ENCODE measurements at places on chromosomes 12 and 14.

DNA sequence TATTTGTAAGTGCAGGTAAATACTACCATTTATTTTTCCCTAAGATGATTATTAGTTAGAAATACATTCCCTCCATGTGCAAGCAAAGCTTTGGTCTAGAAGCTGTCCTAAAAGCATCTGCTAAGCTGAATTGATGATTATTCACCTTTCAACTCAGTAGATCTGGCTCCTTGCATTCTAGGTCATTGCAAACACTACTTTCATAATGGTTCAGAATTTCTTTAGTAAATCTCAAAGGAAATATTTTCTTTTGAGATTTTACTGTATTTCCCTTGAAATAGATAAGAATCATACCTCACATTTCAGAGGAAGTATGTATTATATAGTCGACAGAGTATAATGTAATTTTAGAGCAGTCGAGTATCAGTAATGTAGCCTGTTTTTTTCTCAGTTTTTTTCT is 2.4 kb downstream of the ETNK1 start:
- DNase-seq = no peak

- DNase-seq = no peak
These were observed 495.4 kb upstream of the TMEM132C start for GRCh38 chr12:127771546-127771945.

- DNase-seq = no peak
These were observed 55.3 kb upstream of the STON2 start for GRCh38 chr14:81455390-81455789.

GRCh38 chr12:106125351-106126095 is 13.2 kb downstream of the NUAK1 start:
- no peak for DNase-seq

DNA sequence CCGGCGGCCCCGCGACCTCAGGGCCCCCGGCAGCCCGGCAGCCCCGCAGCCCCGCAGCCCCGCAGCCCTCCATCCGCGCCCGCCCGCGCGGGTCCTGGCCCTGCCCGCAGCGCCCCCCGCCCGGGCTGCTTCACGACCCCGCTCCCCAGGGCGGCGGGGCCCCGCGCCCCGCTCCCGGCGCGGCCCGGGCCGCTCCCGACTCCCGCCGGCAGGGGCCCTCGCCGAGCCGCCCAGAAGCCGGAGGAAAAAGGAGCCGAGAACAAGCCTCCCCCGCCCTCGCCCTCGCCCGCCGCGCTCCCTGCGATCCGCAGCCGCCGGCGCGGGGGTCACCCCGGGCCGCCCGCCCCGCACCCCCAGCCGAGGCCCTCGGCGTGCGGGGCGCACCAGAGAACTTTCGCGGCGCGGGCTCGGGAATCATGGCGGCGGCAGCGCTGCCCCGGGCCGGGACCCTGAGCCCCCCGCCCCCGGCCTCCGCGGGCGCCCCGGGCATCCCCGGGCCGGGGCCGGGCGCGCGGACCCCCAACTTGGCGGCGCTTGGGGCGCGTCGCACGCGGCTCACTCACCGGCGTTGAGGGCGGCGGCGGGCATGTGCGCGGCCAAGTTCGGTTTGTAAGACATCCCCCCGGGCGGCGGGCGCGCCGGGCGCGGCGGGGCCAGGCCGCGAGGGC is 521 bp downstream of the CDK2AP1 start:
- DNase-seq = peak; percentile 69

DNA sequence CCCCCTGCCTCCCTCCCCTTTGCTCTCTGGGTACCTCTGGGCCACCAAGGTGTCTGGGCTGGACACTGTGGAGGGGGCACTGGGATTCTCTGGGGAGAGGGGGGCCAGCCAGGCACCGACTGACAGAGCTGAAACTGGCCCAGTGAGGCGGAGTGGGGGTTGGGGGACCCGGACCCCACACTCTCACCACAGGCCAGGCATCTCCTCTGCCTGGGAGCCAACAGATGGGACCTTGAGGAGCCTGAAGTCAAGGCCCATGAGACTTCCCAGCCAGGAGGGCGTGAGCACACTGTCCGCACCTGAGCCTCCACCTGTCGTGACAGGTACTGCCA is 39.8 kb upstream of the PPP1R13B start:
- no peak for DNase-seq

DNA sequence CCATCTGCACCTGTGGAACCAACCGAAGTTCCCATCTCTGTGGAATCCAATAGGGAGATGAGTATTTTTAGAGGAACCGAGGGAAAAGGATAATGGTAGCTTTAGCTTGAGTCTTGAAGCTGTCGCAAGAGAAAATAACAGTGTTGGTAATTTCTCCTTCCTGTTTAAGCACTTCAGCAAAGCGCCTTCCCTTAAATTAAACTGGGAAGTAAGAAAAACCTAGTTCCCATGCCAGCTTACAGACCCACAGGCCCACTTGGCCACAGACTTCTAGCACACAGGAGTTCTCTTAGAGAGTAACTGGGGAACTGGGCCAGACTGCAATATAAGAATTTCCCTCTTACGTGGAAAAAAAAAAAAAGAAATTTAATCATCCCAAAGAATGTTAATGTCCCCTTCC is 223.8 kb downstream of the EFCAB11 start:
- DNase-seq = no peak

DNA sequence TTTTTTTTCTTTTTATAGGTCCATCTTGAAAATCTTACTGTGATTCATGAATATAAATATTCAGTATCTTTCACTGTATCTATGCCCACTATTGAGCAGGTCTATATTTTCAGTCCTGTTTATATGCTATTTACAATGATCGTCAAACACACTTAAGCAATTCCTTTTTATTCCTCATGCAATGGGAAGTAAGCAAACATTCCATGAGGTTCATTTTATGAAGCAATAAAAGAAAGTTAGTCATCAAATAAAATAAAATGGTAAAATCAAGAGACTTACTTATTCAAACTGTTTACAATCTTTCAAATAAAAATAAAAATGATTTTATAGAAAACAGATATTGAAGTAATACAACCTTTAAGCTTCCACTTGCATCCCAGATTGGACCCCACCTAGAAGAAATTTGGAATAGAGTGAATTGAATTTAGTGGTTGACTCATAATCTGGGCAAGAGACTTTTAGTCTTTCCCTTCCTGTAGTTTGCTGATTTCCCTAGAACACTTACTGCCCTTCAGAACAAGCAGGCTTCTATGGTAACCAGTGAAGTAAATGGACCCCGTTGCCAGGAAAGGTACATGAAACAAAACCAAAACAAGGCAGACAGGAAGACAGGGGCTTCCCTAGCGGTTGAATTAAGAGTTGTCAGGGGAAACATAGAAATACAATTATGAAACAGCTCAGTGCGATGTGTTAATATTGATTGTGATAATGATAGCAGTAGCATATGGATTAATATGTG is 241.0 kb upstream of the ATP2B1 start:
- DNase-seq = peak; percentile 67

DNA sequence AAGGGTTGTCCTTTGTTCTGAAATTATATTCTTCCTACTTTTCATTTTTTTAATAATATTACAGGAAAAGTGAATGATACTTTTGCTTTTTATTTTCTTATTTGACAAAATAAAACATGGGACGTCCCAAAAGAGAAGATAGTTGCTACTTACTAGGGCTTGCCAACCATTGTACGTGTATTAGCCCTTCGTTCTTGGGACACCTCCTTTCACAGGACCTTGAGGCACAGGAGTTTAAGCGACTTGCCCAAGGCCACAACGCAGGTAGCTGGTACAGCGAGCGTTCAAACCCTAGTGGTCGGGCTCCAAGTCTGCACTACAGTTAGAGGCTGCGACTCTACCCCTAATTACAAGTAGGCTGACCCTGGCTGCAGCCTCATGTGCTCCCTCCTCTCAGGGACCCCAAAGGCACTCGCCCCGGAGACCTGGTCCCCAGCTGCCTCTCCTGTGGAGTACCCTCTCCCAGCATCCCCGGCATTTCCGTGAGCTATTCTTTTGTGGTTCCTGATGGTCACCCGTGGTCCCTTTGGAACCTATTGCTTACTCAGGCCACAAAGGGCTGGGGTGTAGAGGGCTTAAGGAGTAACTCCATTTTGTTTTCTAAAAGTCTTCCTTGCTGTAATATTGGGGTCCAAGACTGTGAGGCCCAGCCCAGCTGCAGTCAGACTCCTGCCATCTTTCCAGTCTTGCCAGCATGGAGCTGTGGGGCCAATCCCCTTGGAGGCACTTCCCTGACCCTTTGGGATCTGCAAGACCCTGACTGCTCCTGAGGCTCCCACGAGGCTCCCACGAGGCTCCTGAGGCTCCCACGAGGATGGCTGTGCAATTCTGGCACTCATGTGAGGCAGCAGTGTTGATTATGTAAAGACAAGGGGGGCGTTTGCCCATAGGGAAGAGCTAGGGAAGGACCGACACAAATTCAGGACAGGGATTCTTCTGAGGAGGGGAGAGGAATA is 49.7 kb downstream of the IQSEC3 start:
- no peak for DNase-seq

GRCh38 chr12:96521895-96522682 is 32.7 kb downstream of the CFAP54 start:
- no peak for DNase-seq

DNA sequence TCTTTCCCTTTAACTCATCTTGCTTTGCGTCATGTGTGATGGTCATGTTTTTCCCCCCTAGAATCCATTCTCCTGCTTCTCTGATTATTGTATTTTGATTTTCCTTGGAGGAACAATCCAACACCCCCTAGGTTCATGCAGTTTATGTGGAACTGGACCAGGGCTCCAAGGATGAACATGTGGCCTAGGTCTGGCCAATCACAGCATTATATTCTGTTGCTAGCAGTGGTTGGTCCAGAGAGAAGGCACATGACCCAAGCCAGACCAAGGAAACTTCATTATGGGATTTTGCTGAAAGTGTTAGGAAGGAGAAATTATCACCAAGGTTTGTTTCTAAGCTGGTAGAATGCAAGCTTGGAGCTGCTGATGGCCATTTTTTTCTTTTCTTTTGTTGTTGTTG is 6.9 kb upstream of the PPTC7 start:
- no peak for DNase-seq

DNA sequence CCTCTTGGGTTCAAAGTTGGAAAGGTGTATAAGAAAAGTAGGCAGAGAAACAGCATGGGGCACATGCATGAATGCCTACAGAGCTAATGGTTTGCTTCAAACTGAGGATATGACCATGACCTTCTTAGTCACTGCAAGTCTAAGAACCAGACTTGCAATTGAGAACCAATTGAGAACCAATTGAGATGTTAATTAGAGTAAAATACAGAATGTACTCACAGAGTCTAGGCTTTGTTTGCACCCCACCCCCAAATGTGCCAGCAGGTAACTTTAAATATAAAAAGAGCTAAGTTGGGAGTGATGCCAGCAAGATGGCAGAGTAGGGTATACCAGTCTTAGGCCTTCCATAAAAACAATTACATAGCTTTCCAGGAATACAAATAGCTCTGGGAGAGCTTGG is 227.3 kb upstream of the ALG10 start:
- DNase-seq = no peak

GRCh38 chr14:71665157-71665556 is 267.1 kb upstream of the RGS6 start:
- no peak for DNase-seq

- no peak for DNase-seq
These were observed 75.1 kb upstream of the DBX2 start for GRCh38 chr12:45125997-45126396.

- DNase-seq = no peak
These were observed 6.4 kb downstream of the TMEM106C start for GRCh38 chr12:47969845-47970244.

DNA sequence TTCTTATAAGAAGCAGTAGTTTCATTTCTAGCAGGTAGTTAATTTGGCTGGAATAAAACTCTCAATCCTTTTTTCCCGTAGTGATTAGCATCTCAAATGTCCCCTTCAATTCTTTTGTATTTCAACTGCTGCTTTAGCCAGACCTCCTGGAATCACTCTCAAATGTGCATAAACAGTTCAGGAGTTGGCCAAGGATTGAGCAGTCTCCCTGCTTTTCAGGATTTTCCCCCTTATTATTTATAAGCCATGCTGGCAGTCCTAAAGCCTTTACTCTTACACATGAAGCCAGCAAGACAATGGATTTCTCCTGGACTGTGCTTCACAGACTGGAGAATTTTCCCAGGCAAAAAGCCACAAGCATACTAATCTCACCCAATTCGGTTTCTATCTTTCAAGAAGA is 950.1 kb downstream of the VRK1 start:
- no peak for DNase-seq

DNA sequence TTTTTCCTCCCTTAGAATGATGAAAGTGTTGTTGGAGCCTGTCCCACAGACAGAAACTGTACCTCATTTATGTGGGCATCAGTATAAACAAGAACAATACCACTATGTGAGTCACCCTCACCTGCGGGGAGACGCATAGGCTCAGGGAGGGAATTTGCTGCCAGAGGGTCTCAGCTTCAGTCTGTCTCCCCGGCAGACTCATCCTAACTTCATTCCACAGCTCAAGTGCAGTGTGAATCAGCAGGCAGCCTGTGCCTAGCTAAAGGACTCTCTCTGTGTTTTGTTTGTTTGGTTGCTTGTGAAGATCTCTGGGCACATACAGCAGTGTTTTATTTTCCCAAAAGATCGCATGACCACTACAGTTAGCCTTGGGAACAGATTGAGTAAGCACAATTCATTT is 98.9 kb downstream of the PRKCH start:
- no peak for DNase-seq

- no peak for DNase-seq
These were observed 90.0 kb downstream of the SSPN start for GRCh38 chr12:26285401-26285800.

DNA sequence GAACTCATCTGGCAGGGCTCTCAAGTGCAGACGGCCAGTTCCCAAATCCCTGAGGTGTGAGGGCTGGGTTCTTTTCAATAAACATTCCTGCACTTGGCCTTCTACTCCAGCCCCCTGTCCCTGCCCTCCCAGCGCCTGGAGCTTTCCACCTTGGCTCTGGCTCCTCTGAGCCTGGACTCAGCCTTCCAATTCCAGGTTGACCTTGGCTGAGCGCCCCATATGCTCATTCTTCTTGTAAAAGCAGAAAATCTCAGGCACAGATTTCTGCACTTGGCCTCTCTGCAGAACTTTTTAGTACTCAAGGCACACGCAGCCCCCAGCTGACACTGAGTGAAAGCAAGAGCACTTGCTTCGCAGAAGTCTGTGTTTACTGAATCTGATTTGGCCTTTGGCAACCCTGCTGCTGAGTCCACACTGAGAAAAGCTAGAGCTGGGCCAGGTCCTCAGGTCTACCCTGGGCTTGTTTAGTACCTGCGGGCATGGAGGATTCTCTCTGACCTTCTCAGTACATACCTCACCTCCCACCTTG is 222.7 kb downstream of the MSRB3 start:
- no peak for DNase-seq

GRCh38 chr14:23055621-23056144 is 1.6 kb downstream of the CDH24 start:
- DNase-seq = no peak

Data from effector memory CD8-positive, alpha-beta T cell (primary cell).